Skin of body (tissue), 3 donors: ENCODE measurements at places on chromosomes 6 and 20. TPM values are rescaled to one million over a fixed set of nuclear protein-coding genes. Genes with fewer than 3 reads are reported as not detected.

- DNase-seq, result no peak
These were observed 349.3 kb upstream of the MMS22L start for GRCh38 chr6:97632341-97632740.

- no peak for DNase-seq
These were observed 2.2 kb downstream of the BPHL start for GRCh38 chr6:3120765-3121089.

DNA sequence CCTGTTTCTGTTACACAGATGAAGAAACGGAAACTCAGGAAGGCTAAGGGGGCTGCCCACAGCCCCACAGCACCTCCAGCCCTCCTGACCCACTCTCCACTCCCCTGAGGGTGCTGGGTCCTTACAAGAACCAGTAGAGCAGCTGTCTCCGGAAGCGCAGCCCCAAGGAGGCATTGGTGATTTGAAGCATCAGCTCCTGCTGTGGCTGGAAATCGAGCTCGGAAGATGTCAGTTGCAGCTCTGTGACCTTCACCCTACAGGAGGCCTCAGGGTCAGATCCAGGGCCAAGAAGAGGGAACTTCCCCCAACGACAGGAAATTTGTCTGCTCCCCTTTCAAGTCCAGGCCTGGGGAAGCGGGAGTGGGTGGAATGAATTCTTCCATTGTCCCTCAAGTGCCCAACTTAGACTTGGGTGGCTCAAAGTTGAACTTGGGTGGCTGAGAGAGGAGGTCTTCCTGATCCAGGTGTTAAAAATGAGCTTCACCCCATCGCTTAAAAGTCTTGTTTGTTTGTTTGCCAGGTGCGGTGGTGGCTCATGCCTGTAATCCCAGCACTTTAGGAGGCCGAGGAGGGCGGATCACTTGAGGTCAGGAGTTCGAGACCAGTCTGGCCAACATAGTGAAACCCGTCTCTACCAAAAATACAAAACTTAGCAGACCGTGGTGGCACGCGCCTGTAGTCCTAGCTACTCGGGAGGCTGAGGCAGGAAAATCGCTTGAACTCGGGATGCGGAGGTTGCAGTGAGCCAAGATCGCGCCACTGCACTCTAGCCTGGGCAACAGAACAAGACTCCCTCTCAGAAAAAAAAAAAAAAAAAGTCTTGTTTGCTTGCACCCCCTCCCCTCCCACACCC is 1.9 kb downstream of the PLTP start:
- DNase-seq, result no peak

DNA sequence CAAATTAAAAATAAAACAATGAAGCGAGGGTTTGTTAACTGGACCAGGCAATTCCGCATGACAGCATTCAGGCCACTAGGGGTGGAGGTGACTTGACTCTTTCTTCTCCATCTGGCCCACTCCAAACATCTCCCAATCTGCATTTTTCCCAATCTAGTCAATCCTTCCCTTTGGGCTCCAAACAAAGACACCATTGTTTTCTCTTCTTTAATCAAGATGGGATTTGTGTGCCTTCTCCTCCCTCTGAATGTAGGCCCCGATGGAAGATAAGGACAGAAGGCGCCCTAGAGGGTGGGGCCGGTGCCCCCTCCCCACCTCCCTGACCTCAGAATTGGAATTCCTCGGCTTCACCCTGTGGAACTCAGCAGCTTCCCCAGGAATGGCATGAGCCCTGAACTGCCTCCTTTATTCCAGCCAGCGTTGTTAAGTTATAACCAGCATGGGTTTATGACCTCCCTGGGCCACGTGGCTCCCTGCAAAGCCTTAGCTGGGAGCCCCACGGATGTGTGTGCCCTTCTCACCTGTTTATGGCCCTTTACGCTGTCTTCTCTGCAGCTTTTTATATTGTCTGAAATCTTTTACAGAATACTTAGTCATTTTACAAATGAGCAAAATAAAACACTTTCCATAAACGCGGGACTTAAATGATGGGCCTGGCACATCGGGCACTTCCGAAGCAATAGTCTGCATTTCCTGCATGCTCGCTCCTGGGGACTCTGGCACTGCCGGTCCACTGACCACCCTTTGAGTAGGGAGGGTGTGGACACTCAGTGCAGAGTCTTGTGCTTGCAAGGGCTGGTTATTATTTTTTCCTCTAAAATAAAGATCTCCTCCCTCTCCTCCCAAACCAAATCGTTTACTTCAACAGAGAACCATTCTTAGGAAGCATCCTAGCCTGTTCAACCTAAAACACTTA is 24.5 kb downstream of the OVOL2 start:
- no peak for DNase-seq

DNA sequence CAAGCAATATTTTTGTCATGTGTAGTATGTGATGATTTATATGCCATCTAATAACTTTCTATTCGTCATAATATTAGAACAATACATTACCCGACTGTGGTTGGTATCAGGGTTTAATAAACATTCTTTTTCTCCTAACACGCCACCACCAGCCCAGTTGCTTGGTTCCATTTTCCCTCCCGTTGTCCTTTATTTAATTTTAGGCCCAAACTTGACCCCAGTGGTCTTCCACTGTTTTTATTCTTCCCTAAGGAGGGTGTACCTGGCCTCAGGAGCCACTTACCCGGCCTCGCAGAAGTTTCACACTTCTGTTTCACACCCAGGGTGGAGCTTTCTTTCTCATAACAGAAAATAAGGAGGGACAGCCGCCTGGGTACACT is 33.1 kb upstream of the PIM1 start:
- DNase-seq, result no peak

Gene TFAP2A
- total RNA-seq, result 25.0 TPM

Gene NOTCH4
- total RNA-seq, result 8.1 TPM
